Activated T-cell treated with anti-CD3 and anti-CD28 coated beads for 4 hours (primary cell): ENCODE measurements at places on chromosomes 5 and 9.

DNA sequence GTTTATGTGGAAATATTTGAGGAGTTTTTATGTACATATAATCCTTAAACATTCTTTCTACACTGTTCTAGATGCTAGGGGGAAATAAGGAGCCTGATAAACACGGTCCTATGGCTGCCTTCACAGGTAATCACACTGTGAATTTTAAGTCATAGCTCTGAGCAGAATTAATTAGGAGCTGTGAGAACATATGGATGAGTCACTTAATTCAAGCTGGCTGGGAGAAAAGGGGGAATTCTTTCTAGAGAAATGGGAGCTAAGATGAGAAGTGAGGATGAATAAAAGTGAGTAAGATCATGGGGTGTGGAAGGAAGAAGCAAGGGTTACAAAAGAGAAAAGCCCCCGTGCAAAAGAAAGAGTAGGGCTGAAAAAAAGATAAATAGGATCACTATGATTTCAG lies 290.8 kb downstream of the DNAH5 start:
- DNase-seq, result no peak

GRCh38 chr9:120505186-120505585 lies 74.8 kb downstream of the CDK5RAP2 start:
- DNase-seq, result no peak

GRCh38 chr9:94895668-94896067 lies 169.2 kb downstream of the AOPEP start:
- no peak for DNase-seq

- no peak for DNase-seq
Observed at GRCh38 chr5:139368613-139369012, 14.5 kb downstream of the SLC23A1 start.

GRCh38 chr5:76622973-76623596 lies at the start of gene F2RL2:
Gene F2RL2 (minus strand): TSS chr5:76623403. CDS start chr5:76623230, 173 bp downstream.
- DNase-seq, result no peak

GRCh38 chr9:125409217-125409636 lies 147.6 kb downstream of the GAPVD1 start:
- DNase-seq, result no peak

GRCh38 chr5:81601919-81602318 lies 149.0 kb downstream of the SSBP2 start:
- no peak for DNase-seq

DNA sequence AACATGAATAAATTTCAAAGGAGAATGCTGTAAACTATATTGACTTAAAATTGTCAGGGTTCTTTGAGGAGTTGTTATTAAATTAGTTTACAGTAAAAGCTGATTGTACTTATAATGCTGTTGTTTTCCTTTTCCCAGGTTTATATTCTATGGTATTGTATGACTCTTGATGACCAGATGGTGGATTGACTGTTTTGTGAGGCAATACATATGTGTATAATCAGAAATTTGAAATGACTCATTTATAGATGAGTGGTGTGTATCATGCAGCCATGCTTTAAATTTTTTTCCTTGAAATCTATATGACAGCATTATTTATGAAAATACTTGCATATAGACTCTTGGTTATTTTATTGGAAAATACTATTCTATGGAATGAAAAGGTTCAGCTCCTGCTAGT lies 195.3 kb downstream of the CNTLN start:
- DNase-seq, result no peak

DNA sequence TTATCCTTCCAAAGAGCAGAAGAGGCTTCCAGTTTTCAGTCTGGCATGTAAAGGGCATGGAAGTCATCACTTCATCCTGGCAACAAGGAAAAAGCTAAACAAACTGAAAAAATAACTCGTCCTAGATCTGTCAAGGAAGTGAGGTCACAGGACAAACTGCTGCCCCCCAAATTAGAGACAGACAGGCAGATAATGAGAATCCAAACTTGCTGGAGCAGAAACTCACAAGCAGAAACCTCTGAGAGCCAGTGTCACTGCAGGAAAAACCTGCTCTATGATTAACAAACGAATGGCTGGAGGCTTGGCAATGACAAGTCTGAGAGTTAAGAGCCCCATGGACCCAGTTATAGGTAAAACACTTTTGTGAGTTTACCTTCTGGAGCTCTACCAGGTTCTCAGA lies 18.9 kb upstream of the MLANA start:
- no peak for DNase-seq

GRCh38 chr5:64180661-64181343 lies 15.2 kb downstream of the RNF180 start:
- DNase-seq, result no peak

- DNase-seq, result no peak
Observed at GRCh38 chr9:37921546-37922300, 17.8 kb upstream of the SLC25A51 start.

DNA sequence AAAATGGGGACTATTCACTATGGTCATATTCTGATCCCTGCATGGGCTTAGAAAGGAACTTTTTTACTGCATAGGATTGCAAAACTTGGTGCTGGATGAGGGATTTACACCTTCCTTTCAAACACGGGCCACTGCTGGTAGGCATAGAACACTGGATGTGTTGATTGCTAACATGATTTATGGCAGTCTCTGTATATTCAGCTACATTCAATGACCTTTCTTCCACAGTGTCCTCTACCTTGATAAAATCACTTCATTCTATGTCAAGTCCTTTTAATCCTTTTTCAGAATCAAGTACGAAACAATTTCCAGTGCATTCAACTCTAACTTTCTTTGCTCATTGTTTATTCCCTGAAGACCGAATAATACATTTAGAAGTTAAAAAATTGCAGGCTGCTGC lies 91.9 kb upstream of the ATG10 start:
- DNase-seq, result no peak

GRCh38 chr9:14522627-14523379 lies 170.4 kb downstream of the ZDHHC21 start:
- DNase-seq, result no peak

DNA sequence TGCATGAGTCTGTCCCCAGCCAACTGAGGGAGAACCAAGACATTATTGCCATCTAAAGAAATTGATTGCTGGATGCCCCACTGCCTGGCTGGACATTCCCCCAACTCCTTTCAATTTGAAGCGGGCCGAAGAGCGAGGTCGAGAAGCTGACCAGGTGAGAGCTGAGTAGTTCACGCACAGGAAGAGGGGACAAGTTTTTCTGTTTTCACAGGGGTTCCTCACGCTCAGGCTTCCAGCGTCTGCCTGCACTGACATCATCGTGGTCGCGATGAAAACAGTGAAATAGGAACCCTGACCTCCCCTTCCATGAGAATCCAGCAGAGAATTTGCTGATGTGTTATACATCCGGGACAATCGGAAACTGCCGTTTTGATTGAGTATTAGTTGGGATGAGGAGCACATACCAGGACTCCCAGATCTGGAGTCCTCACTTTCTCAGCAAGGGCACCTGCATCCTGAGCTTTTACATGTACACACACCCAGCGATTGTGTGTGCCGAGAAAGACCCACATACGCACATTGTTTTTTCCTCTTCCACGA lies 3.1 kb upstream of the DMRT3 start:
- DNase-seq, result no peak

- DNase-seq, result no peak
Observed at GRCh38 chr9:101737165-101737704, 1.2 kb downstream of the GRIN3A start.

GRCh38 chr5:89081360-89081759 lies 198.4 kb upstream of the MEF2C start:
- no peak for DNase-seq
